Mucosa of gallbladder (tissue), 1 donor: ENCODE measurements at places on chromosomes 11 and 22.

DNA sequence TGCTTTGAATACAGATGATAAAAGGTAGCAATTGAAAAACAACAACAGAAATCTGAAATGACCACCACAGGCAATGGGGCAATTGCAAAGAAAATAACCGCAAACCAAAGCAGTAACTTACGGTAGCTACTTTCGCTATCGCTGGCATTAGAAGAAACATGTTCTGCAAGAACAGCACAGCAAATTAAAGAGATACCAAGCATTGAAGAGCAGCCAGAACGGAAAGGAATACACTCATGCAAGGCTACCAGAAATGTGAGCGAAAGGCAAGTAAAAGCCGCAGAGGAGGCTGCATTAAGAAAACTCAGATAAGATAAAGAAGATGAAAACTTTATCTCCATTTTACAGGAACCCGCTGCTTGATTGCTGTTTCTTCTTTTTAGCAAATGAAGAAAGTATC lies 194.1 kb upstream of the CCDC90B start:
- no peak for DNase-seq

GRCh38 chr11:34124885-34125668 lies 19.6 kb downstream of the NAT10 start:
- no peak for DNase-seq

GRCh38 chr22:37166675-37167066 lies 17.0 kb upstream of the IL2RB start:
- DNase-seq: peak; percentile 85

GRCh38 chr11:117020287-117020686 lies 77.9 kb downstream of the SIK3 start:
- DNase-seq: no peak
